Aorta (tissue), 5 donors: ENCODE measurements at places on chromosomes 16 and 17.

DNA sequence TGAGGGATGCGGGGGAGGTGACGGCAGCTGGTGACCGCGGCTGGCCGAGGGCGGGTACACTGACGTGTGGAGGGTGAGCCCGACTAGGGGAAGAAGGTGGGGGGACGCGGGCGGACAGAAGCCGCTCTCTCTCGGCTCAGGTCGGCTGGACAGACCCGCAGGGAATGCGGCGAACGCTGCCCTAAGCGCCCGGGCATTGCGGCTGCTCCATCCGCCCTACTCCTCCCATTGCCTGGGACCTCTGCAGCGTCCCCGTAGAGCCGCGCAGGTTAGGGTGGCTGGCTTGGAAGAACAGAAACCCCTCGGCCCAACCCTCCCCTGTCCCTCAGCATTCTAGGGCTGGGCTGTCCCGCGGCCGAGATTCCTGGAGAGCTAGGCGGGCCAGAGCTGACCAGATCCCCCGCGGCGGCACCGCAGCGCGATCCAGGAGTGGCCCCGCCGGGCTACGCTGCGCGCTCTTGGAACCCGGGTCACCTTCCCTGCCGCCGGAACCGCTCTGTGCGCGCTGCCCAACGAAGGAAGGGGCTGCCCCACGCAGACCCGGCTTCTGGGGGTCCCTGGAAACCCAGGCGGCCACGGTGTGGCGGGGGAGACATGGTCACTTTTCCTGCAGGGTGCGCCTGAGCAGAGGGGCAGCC is 3.0 kb downstream of the DLX4 start:
- DNase-seq: no peak

DNA sequence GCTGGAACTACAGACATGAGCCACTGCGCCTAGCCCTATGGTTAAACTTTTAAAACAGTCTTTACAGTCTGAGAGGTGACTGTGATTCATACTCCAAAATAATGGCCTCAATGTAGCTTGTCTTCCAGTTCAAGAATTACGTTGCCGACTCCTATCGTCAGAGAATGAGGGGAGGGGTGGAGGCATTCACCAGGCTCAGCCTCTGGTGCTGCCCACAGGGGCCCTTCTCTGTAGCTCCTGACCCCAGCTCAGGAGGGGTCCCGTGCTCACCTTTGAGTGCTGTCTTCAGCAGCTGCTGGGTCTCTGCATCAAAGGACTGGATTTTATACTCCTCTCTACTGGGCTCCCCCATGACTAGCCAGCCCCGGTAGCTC is 1.2 kb downstream of the MIF4GD start:
- no peak for DNase-seq

DNA sequence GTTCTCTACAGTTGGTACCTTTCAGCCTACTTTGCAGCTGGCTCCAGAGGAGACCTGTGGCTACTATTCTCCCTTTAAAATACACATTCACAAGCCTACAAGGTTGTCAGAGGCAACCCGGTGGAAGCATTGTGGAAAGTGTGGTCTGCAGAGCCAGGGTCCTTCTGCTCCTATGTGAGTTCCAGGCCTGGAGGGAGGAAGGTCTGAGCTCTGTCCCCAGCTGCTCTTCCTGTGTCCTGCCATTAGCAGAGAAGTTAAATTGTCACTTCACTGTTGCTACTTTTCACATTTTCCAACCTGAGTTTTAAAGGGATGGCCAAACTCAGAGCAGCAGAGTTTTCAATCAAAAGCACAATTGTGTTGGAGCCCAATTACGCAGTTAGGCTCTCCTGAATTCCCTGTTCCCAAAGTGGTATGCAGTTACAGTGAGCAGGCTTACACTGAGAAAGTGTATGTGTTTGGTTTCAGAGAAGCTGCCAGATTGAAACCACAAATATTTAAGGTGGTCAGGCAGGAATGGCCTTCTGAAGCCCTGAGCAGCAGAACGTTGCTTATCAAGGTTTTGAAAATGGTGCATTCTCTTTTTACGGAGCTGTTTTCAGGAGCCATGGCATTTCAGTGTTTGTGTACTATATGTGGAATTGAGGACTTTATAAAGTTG is 25.0 kb downstream of the MAP3K3 start:
- no peak for DNase-seq

DNA sequence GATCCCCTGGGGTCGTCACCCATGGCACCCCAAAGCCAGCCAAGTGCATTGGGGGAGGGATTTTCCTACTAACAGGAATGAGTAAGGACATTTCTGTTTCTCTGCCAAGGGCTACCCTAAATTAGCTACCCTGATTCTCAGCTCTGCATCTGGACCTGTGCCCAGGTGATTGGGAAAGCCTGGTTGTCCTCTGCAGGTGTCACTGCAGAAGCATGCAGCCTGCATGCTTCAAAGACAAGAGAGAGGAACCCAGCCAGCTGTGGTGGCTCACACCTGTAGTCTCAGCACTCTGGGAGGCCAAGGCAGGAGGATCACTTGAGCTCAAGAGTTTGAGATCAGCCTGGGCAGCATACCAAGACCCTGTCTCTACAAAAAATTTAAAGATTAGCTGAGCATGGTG is 19.6 kb downstream of the BEAN1 start:
- DNase-seq: no peak

GRCh38 chr16:11774065-11774626 is 22.9 kb downstream of the ZC3H7A start:
- no peak for DNase-seq

GRCh38 chr16:85640254-85640558 is 27.1 kb downstream of the GSE1 start:
- no peak for DNase-seq

GRCh38 chr17:40345161-40345993 is 19.2 kb downstream of the GJD3 start:
- DNase-seq: peak; percentile 83

DNA sequence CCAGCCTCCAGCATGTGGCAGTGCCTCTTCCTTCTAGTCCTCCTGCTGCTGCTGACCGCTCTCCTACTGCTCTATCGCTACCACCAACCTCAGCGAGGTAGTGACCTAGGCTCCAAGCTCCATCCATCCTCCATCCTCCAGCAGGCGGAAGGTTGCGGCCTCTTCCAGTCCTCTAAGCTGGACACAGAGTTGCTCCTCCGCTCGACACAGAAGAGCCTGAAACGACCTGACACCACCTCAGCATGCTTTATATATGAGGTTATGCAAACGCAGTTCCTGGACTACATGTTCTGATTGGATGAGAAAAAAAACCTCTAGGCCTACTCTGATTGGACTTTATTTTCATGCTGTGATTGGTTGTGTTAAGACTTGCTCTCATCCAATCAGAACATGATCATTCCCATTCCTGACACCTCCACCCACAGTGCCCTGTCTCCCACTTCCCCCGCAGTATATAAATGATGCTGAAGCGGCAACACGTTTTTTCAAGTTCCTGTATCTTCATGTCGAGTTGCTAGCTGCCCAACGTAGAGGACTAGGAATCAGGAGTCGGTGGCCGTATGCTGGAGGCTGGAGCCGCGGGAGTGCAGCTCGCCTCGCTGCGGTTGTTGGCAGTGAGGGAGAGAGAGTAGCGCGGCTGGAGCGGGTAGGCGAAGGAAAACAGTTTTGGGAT is 398.1 kb downstream of the KCNJ18 start:
- DNase-seq: no peak

DNA sequence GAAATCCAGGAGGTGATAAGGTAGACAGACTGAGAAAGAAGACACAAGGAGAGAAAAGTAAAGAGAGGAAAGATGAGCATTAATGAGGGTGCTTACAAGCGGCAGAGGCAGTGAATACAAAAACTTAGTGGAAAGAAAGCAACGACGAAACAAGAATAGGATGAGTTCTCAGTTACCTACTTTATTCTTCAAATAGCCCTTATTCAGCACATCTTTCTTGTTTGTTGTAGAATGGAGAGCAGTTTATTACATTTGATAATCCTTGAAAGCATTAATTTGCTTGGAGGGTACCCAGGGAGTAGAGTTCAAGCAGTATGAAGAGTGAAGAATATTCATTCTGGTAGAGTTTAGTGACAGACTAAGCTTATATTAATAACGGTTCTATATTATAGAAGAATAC is 22.4 kb downstream of the PAFAH1B1 start:
- DNase-seq: no peak

DNA sequence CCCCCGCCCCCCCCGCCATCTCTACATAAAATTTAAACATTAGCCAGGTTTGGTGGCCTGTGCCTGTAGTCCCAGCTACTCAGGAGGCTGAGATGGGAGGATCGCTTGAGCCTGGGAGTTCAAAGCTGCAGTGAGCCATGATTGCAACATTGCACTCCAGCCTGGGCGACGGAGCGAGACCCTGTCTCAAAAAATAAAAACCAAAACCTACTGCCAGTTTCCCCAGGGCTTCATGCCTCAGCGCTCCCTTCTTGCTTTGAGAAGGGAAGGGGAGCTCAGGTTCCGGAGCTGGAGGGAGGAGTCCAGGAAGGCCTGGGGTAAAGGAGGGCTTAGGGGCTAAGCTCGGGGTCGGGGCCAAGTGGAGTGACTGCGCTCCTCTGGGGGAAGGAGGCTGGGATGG is 20.5 kb downstream of the PLCD3 start:
- no peak for DNase-seq

DNA sequence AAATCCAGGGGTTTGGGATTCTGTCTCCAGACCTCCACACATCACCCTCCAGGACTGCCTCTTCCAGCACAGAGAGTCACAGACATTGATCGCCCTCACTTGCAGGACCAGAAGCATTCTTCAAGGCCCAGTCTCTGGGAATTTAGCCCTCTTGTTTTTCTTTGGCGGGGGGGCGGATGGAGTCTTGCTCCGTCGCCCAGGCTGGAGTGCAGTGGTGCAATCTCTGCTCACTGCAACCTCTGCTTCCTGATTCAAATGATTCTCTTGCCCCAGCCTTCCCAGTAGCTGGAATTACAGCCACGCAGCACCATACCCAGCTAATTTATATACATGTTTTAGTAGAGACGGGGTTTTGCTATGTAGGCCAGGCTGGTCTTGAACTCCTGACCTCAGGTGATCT is 8.5 kb upstream of the ITGAL start:
- DNase-seq: no peak

GRCh38 chr17:43316522-43317142 is 82.2 kb upstream of the ARL4D start:
- peak; percentile 47 for DNase-seq

DNA sequence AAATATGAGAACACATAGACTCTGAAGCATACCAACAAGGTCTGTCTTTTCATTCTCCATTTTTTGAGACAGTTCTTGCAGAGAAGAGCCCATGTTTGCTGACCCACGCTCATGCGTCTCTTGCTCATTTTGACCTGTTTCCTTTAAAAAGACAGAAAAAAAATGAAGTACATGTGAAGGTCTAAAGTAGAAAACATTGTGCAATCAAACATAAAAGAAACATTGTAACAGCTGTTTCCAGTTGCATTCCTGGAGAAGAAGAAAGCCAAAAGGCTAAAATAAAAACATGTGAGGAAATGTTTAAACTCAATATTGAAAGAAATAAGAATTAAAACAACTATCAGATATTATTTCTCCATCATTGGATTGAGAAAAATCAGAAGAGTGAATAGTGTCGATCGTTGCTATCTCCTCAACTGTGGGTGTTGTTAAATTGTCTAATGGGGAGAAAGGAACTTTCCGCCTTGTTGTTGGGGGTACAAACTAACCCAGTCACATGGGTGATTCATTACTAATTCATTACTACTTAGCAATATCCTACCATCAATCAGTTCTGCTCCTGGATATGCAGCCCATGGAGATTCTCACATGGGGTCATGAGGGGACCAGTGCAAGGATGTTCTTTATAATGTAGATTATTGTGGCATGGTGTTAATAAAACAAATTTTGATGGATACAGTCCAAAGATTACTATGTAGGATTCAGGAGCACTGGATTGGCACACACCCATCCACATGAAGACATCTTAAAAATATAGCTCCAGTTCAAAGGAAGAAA is 9.5 kb downstream of the ABCA9 start:
- DNase-seq: no peak

- no peak for DNase-seq
Measured at GRCh38 chr16:88289561-88289960, 93.2 kb upstream of the ZNF469 start.

GRCh38 chr16:85479972-85480726 is 133.0 kb upstream of the GSE1 start:
- no peak for DNase-seq

DNA sequence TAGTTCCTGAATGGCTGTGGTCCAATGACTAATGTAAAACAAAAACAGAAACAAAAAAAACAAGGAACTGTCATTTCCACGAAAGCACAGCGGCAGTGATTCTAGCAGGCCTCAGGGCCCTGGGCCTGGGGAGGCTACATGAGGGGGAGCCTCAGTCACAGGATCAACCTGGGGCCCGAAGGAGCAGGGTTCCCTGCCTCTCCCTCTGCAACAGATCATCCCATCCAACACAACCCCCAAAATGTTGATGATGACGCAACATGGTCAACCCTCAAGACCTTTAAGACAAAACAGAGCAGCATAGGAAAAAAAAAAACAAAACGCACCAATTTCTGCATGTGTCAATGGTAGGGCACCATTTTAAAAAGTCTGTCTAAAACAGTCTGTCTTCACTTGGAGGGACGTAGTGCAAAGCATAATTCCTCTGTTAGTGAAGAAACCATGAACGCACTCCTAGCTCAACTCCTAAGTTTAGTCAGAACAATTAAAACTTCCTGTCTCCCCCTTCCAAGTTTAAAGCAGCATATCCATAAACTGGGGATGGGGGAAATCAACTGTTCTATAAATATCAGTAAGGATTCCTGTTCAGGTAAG is 32.3 kb downstream of the AXIN2 start:
- no peak for DNase-seq

GRCh38 chr16:11408216-11408615 is 63.0 kb downstream of the RMI2 start:
- DNase-seq: no peak

GRCh38 chr16:24841291-24841690 is 4.5 kb upstream of the SLC5A11 start:
- DNase-seq: no peak

DNA sequence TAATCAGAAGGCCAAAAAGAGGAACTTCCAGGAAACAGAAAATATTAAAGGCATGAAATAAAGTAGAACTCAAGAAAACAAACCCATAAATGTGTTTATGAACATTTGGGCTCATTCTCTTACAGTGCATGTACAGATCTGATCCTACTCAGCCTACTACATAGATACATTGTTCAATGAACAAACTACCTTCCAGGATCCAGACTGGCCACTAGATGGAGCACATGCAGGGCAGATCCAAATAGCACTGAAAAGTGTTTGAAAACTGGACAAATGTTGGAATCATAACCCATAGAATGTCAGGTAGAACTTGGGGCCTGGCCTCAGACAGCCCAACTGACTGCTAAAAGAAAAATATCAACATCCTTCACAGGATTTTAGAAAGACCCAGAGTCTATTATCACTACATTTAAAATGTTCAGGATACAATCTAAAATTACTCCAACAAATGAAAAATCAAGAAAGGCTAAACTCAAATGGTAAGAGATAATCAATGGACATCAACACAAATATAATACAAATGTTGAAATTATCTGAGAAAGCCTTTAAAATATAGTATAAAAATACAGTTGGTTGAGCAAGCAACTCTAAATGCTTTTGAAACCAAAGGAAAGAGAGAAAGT is 122.4 kb upstream of the NUDT7 start:
- no peak for DNase-seq
